ENCODE measurements at places on chromosomes 6 and 20.

- no peak for DNase-seq
These were observed 222.3 kb upstream of the SMLR1 start for GRCh38 chr6:130604841-130605399.

DNA sequence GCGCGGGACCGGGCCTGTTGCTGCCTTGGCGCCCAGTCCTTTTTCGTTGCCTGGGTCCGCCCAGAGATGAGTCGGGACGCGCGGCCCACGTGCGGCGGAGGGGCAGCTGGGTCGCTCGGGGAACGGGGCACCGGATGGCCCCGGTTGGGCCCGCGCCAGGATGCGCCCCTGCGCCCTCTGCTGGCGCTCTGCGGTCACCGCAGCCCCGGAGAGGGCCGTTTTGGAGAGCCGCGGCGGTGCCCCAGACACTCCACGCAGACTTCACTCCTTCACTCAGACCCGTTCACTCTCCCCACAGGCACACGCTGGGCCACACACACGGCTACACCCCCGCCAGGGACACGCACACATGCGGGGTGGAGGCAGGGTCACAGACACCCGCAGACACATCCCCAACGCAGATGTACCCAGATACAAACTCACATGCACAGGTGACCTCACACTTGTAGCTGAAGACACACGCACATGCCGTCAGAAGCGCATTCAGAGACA, 38.8 kb downstream of the SRC start:
- DNase-seq, result peak; percentile 82

DNA sequence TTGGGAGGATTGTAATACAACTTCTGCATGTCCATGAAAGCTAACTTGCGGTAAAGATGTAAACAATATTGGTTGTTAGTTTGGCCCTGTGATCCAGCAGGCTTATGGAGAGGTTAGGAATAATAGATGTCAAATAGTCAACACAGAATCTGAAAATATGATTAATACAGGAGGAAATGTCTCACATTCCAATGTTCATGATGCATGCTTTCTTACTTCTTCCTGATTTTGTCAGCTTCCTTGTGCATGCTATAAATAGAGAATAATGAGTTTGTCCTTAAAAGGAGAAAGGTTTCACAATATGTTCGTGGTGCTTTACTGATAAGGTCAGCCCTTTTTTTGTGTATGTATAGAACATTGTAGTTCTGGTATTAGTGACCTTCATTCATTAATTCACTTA, 136.7 kb downstream of the MMUT start:
- no peak for DNase-seq

DNA sequence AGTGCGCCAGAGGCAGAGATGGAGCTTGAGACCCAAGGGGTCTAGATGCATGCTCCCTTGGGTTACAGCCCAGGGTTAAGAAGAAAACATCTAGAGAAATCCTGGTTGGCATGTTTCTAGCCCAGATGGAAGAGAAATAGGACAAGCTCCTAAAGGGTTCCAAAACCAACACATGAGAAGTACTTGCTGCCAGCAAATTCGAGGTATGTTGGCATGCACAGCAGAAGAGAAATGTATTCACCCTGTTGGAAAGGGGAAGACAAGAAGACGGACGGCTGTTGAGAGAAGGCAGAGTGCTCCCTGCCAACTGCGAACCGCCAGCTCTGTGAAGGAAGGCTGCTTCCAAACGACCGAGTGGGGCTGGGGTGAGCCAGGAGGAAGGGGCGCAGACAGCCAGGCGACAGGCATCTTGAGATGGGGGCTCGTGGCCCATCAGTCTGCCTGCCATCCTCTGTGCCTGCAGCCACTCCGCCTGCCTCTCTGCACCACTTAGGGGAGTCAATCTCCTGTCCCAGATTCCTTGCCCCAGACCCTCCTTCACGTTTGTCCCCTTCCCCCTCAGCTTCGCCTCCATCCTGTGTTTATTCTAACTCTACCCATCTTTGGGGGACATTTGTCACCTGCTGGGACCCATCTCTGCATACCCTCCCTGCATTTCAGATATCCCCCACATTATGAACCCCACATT, 249.2 kb downstream of the CDC5L start:
- DNase-seq, result no peak

- DNase-seq, result no peak
These were observed 47.2 kb upstream of the CCN2 start for GRCh38 chr6:131998255-131998982.

DNA sequence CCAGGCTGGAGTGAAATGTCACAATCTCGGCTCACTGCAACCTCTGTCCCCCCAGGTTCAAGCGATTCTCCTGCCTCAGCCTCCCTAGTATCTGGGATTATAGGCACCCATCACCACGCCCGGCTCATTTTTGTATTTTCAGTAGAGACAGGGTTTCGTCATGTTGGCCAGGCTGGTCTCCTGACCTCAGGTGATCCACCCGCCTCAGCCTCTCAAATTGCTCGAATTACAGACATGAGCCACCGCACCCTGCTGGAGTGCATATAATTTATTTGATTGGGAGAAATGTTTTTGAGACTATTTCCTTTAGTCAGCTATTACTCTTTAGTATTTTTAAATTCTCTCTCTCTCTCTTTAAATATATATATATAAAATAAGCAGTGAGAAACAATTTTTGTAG, 29.8 kb downstream of the FAM83B start:
- DNase-seq, result no peak

GRCh38 chr6:44221961-44222335, 1.4 kb upstream of the SLC29A1 start:
- no peak for DNase-seq

GRCh38 chr6:14109411-14109826, 8.2 kb upstream of the CD83 start:
- DNase-seq, result no peak

DNA sequence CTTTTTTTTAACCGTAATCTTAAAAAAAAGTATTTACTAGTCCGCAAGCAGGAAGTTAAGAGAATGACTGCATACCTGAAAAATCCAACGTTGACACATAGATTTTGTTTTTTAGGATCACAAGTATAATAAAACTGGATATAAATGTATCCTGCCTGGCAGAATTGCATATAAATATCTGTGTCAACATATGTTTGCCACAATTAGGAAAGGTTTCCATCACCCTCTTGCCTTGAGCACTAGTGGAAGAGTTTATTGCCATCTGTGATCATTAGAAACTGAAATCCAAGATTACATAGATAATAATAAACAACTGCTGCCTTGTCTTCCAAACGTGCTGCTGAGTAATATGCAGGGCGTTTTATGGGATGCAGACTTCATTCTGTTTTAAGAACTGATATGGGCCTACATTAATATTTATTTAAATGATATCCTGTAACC, 27.9 kb downstream of the PLEKHG1 start:
- DNase-seq, result no peak

- DNase-seq, result no peak
These were observed 261.3 kb downstream of the ESR1 start for GRCh38 chr6:152068622-152069261.

- no peak for DNase-seq
These were observed 98.8 kb downstream of the RTN4IP1 start for GRCh38 chr6:106530502-106530901.

DNA sequence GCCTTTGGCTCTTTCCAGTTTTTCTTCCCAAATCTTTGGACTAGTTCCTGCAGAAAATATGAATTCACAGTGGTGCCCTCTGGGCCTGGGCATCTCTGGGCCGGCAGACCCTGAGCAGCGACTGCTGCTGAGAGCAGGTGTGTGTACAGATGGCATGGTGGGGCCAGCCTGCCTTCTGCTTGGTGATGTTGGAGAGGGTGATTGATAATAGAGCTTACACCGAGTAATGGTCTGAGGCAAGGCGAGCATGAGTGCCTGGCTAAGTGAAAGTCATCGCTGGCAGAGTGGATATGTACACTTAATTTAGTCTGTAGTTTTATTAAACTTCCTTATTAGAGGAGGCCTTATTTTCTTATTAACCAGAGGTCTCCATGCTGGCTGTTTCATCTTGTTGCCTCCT, 156.9 kb downstream of the CDKAL1 start:
- DNase-seq, result no peak

DNA sequence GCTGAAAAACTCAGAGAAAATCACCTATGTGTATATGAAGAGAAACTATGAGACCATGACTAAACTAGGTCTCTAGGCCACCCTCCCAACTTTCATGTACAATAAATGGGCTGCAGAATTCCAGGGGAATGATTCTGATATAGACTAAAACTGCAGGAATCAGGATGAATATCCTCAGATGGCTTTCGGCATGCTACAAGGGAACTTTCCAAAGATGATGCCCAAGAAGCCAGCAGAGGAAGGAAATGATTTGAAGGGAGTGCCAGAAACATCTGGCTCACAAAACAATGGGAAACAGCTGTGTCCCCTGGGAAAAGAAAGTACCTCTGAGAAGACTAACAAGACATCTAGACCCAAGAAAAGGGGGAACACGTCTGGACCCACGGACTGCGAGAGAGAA, 41.1 kb downstream of the PLN start:
- DNase-seq, result no peak

- DNase-seq, result no peak
These were observed 60.9 kb downstream of the MCHR2 start for GRCh38 chr6:99933129-99933528.

GRCh38 chr6:124475176-124475575, 487.1 kb upstream of the RNF217 start:
- no peak for DNase-seq

DNA sequence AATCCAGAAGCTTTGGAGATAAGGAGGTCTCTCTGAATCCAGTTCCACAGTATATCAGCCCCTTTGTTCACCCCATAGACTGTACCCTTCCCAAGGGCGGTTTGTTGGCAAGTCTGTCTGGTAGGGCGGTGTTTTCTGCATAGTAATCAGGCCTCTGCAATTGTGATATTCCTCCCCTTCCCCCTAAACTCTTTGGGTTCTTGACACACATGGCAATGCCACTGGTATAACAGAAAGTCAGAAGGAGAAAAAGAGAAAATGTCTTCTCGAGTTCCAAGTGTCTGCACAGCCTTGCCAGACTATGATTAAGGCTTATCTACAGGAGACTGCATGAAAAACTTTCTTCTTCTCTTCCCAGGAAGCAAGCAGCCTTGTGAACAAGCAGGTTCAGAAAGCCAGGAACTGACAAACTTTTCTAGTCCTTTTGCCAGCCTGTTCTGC, 45.6 kb downstream of the FOXO3 start:
- no peak for DNase-seq

DNA sequence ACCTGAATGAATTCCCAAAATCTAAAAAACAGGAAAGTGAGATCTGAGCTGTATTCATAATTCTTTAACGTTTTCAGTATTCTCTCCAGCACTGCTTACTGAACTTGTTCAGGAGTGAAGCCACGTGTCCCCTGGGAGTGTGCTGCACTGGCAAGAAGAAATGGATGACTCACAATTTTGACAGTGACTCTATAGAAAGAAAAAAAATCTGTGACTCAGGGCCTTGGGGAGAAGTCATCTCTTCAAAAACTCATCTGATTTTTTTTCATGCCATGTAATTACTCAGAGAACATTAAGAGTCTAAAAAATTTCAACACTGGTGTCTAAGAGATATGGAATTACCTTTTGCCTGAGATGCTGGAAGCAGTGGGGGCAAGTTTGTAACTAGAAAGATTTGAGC, 39.7 kb downstream of the ANKEF1 start:
- DNase-seq, result no peak

DNA sequence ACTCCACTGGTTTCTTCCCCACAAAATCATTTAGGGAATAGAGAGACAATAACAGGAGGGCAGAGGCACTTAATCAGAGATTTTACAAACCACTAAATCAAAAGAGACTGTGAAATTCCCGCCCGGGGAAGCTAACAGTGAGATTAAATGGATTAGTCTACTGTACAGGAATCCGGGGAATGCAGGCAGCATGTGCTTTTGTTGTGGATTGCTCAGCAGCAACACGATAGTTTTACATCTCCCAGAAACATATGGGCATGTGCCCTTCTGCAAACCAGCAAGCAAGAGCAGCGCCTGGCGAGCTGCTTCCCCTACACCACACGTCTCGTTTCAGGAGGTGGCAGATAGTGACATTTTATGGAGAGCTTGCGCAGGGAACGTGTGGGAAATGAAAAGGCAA, 382.3 kb downstream of the CD83 start:
- no peak for DNase-seq

DNA sequence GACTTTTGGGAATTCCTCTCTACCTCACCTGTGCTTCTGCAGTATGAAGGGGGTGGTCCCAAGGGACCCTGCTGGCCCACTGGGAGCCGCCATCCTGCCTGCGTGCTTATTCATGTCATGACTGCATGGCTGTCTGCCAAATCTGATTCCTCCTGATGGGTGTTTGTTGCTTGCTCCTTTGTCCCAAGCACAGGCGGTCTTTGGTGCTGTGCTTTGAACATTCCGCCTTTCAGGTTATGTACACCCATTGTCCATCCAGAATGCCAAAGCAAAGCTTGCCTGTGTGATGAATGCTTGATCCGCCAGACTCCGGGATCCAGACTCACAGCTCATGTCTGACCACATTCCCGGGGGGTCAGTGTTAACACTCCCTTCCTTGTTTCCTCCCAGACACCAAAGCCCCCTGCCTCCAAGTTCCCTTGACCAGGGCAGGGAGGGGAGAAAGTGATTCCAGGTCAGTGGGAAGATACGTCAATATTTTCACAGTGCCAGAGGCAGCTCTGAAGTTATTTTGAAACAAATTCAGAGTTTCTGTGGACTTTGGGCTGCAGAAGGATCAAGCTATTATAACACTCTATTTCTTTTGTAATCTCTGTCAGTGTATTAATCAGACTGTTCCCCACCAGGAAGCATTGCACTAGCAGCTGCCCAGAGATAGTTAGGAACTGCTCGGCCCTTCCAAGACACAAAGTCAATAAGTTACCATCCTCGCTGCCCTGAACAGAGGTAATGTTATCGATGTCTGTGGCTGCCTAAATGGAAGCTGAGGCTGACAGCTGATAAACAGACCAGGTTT, 9.5 kb downstream of the DAAM2 start:
- DNase-seq, result no peak

GRCh38 chr20:51995551-51995951, 193.2 kb upstream of the SALL4 start:
- DNase-seq, result no peak

DNA sequence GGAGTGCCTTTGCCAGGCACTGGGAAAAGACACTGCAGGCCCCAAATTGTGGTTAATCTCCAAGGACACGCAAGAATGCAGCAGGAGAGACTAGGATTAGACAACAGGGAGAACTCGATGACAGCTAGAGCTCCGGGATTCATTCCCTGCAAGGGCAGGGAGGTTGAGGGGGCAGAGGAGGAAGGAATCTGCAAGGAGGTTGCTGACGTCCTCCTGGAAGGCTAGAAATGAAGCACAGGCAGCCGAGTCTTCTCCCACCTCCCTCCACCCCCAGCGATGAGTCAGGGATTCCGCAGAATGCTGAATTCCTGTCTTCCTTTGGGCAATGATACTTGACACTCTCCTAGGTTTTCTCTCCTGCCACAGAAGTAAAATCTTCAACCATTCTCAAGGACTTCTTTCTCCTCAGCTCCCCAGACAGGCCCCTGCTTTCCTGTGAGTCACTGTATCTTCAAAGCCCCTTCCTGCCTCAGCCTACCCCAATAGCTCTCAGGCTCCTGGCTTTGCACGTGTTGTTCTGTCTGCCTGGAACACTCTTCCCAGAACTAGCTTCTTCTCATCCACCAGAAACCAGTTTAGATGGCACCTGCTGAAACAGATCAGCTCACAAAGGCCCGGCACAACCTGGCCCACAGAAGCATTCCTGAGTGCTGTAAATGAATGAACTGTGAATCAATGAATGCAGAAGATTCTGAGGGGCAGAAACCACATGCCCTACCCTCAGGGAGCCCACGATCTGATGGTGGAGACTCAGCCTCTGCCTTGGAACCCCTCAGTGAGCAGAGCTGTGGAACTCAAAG, 85.6 kb downstream of the MRPL14 start:
- DNase-seq, result no peak

GRCh38 chr20:57581202-57582028, 20.5 kb downstream of the PCK1 start:
- DNase-seq, result no peak

GRCh38 chr6:51490101-51490500, 597.3 kb downstream of the PKHD1 start:
- DNase-seq, result no peak
